NCI-H2107 (cell line): ENCODE measurements at places on chromosomes 3 and 15.

- DNase-seq, result no peak
Observed at GRCh38 chr3:105883798-105884377, 15.1 kb upstream of the CBLB start.

- DNase-seq, result no peak
Observed at GRCh38 chr3:134667406-134667805, 16.6 kb upstream of the KY start.

DNA sequence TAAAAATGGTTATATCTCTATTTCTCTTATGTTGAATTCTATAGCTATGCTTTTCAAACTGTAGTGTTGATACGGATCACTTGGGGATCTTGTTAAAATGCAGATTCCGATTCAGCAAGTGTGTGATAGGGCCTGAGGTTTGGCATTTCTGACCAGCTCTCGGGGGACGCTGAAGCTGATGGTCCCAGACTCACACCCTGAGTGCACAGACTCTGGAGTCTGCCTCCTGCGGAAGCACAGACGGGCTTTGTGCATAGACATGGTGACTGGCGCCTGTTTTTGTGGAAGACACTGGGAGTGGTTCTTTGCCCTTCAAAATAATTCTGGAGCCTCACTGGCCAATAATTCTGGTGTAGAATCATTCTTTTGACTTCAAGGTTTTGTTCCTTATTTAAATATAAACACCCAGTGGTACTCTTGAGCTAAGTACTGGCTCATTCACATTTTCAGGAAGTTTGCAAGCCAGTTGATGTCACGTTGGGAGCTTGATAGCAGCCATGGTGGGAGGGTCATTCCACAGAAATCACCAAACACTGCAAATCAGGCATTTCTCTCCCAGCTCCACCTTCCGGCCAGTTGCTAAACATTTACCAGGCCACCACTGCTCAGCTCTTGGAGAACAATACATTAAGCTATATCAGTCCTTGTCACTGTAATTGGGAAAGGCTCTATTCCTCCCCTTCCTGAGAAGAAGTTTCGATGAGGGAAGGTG is 19.2 kb downstream of the CLDN11 start:
- DNase-seq, result no peak

DNA sequence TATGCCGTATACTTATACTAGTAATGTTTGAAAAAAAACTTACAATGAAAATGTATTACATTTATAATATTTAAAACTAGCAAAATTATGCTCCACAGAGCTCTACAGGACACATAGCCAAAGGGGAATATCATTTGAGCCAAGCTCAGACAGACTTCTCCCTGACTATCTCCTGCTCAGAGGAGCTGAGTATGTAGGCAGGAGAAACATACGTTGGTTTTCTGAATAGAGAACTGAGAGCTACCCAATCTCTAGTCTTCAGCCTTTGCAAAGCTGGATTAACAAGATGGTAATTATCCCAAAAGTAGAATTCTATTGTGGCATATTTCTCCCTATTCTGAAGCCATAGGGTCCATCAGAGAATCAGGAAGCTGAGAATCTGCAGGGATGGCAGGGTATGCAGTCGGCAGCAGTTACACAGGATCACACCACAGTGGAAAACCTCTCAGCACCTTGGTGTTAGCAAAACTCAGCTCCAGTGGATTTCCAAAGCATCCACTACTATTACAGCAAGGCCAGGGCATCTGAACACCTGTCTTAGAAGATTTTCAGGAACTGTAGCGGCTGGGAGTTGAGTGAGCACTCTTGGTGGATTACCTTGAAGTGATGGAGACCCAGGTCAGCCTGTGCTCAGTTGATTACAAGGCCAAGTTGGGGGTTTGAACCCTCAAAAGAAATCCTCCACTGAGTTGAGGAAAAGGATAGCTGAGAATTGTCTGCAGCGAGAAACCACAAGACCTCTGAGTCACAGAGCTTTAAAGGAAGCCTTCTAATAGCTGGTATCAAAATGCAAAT is 30.1 kb downstream of the GPR15 start:
- DNase-seq, result no peak

GRCh38 chr15:35118960-35119359 is 33.9 kb upstream of the NANOGP8 start:
- no peak for DNase-seq

DNA sequence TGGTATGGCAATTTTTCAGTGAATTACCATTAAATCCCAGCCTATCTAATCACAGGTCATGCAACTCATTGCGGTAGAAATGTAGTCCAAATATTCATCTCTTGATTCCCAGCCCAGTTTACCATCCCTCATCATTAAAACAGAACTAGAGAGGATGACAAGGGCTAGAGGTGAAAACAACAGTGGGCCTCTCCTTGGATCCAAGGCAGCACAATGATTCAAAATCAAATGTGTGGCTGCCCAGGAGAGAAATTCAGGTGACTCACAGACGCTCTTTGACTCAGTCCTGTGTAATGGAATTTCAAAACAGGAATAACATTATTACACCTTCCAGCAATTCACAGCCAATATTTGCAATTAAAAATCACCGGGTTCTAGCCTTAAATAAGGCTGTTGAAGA is 246.5 kb downstream of the TBL1XR1 start:
- DNase-seq, result no peak

GRCh38 chr3:66322436-66322835 is 101.6 kb downstream of the SLC25A26 start:
- no peak for DNase-seq
